ENCODE measurements at places on chromosomes 5 and 9.

GRCh38 chr5:178536541-178537466 is 53.4 kb downstream of the COL23A1 start:
- no peak for DNase-seq

GRCh38 chr5:66324357-66324756 is 180.3 kb downstream of the SREK1 start:
- DNase-seq = no peak

- DNase-seq = no peak
Measured at GRCh38 chr5:84683594-84683993, 298.9 kb upstream of the EDIL3 start.

- DNase-seq = no peak
Measured at GRCh38 chr5:1060535-1060981, 51.3 kb downstream of the SLC12A7 start.

DNA sequence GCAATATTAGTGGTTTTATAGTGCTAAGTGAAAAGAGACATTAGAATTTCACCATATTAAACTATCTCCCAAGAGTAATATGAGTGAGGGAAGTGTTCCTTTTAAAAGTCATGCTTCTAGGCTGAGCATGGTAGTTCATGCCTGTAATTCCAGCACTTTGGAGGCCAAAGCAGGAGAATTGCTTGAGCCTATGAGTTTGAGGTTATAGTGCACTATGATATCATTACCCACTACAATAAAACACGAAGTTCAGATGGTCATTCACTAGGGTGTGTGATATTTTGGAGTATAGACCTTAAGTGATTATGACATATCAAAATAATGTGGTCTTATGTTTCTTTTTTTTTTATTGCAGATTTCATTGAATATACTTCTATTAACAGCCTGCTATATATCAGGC is 6.7 kb downstream of the KIF2A start:
- no peak for DNase-seq

- DNase-seq = peak; percentile 77
Measured at GRCh38 chr9:37433867-37434371, 11.4 kb downstream of the GRHPR start.

GRCh38 chr5:40914835-40915234 is 5.5 kb downstream of the C7 start:
- no peak for DNase-seq

Measured in amygdala (tissue), 56 donors.